ENCODE measurements at places on chromosomes 3 and 15.

DNA sequence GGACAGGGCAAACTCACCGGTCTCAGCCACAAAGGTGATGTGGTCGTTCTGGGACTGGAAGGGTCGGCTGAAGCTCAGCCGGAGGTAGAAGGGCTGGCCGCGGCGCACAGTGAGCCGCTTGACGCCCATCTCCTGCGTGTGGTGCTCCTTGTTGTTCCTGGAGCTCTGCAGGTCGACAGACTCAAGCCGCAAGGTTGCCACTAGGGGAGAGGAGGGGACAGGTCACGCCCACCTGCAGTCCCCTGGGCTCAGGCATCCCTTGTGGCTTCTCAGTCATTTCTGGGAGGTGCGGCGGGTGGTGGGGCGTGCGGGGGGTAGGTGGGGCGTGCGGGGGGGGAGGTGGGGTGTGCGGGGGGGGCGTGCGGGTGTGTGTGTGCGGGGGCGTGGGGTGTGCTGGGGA, 26.7 kb upstream of the TGM5 start:
- DNase-seq = no peak

DNA sequence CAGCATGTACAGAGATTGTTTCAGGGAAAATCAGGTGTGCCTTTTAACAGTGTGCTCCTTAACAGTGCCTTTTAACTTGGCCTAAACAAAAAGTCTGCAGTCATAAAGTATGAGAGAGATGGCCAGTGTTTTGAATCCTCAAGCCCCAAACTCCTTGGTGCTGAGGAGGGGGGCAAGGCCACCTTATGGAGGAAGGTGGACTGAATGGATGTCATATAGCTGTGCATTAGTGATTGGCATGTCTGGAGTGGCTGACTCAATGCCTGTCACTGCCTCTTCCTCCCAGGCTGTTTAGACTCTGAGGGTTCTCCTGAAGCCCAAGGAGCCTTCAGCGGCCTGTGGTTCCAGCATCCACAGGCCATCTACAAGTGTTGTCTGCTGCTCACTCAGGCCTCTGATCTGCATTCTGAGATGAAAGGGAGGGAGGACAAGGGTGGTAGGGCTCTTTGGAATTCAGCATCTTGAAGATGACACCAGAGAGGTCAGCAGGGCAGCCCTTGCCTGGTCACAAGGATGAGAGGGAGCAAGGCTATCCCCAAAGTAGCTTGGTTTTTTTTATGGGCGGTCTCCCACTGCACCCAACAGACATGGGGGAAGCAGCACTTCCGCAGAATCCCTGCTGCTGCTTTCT, 1.5 kb downstream of the FOXL2NB start:
- DNase-seq = no peak

DNA sequence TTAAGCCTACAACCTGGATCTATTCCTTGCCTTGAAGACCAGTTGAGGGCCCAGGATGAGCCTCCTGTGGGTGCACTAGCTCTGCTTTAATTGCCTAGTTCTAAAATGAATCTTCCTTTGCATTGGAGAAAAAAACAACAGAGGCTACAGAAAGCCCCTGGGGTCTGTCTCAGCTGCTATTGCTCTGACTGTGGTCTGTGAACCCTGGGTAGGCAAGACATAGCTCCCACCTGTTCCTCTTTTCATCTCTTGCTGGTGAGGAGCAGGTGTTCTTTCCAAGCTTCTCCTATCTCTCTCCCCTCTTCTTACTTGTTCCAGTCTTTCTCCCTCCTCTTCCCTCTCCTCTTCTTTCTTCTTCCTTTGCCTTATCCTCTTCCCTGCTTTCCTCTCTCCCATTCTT, 28.8 kb downstream of the RBP2 start:
- DNase-seq = no peak

GRCh38 chr3:122000936-122001605, 21.0 kb downstream of the ILDR1 start:
- DNase-seq = no peak
